PC-9 (cell line): ENCODE measurements at places on chromosomes 11 and 22. TPM values are rescaled to one million over a fixed set of nuclear protein-coding genes. Genes with fewer than 3 reads are reported as not detected.
A peak's percentile ranks its signal among the peaks of the same experiment; 100 is the strongest.

DNA sequence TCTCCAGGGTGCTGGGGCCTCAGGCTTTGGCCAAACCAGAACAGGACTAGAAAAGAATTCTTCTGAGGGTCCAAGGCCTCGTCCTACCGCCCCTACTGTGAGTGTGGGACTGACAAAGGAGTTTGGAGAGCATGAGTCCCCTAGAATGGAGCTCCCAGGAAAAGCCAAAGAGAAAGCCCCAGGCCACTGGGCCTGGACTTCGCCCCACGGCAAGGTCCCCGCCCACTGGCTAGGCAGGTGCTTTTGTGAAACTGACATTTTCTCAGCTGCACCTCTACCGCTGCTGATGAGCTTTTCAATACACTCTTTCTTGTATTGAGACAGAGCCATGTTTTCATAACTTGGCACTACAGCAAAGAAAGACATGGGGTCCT is 9.7 kb upstream of the FGF3 start:
- DNase-seq = no peak

RBFOX2 gene
- 81.7 and 109 TPM in 2 replicates for total RNA-seq

- no peak for DNase-seq
These were observed 890 bp upstream of the GLYATL1 start for GRCh38 chr11:58938398-58938797.

DNA sequence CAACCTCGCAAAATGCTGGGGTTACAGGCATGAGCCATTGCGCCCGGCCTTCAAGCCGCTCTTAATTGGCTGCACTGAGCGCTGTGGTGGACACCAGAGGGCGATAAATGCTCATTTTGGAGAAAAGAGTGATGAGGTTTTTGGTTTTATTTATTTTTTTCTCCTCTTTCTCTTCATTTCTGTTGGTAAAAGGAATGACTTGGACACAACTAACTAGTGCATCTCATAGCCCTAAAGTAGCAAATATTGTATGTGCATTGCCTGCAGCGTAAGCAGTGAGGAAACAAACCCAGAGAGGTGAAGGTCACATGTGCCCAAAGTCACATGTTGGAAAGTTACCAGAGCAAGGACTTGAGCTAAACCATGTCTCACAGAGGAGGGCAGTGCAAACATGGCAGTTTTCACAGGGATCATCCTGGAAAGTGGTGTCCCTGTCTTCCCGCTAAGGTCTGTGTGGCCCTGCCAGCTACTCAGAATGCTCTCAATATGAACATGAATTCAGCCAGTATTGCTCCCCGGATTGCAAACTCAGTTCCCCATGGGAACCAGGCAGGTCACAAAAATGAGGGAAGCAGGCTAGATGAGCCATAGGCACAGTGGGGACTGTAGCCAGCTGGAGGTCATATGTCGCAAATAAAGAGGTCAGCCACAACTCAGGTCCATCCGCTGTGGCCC is 8.6 kb upstream of the CD82 start:
- peak; percentile 58 for DNase-seq

DNA sequence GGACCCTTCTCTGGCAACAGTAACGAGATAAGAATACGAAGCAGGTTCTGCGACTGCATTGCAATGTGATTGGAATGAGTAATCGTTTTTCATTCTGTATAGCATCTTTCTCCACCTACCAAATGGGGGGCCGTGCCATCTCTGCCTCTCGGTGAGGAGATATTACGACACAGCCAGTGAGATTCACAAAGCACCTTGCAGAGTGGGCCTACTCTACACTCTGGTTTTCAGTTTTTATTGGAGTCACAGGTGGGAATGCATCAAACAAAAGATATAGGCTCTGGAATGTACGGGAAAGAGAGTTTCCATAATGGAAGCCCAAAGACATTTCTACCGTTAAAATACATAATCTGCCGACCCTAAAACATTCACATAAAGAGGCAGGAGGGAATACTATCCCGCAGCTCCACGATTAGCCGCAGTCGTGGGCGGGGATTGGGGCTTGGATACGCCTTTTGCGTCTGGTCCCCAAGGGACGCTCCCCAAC is 423 bp upstream of the RTN3 start:
- peak; percentile 50 for DNase-seq

GRCh38 chr22:37258005-37258752 is 14.1 kb upstream of the RAC2 start:
- no peak for DNase-seq

ZP1 gene
- not detected in 2 replicates for total RNA-seq

NLRP6 gene
- 0.33 TPM in 1 of 2 replicates, not detected in the other for total RNA-seq

- no peak for DNase-seq
These were observed 1.1 kb downstream of the TIMM10B start for GRCh38 chr11:6482441-6482840.

GRCh38 chr11:84212468-84213390 is 926.6 kb upstream of the CCDC90B start:
- DNase-seq = peak; percentile 59

- DNase-seq = no peak
These were observed 255.3 kb downstream of the SBF2 start for GRCh38 chr11:10038521-10039302.

UCP2 gene
- 27.2 and 36.8 TPM in 2 replicates for total RNA-seq

PKP3 gene
- 83.7 and 109 TPM in 2 replicates for total RNA-seq

DNA sequence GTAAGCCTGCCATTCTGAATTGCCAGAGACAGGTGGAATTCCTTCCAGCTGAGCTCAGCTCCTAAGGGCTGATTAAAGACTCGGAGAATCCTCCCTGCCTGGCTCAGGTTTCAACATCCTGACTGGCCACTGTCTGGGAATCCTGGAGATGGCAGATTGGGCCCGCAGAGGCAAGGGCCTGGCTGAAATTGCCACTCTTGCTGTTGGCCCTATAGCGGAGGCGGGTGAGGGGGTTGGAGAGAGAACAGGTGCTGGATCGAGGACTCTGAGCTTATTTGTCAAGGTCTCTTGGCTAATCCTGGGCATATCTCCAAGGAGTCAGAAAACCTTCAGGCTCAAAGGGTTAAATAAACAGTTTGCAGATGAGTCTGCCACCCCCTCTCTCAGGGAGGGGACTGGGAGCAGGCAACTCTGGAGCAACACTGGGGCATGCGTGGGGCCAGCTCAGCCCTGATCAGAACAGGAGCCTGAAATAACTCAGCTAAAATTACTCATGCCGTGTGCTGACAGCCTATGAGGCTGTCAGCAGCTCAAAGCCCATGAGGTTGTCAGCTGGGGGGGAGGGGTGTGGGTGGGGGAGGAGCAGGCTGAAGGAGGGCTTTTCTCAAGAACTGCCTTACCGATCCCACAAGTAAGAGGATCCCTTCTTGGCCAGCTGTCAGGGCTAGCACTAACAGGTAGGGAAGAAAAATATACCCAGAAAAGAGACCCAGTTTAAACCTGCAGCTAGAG is 14.7 kb upstream of the MFRP start:
- peak; percentile 93 for DNase-seq

GRM5 gene
- 0.05 TPM in 1 of 2 replicates, not detected in the other for total RNA-seq

DNA sequence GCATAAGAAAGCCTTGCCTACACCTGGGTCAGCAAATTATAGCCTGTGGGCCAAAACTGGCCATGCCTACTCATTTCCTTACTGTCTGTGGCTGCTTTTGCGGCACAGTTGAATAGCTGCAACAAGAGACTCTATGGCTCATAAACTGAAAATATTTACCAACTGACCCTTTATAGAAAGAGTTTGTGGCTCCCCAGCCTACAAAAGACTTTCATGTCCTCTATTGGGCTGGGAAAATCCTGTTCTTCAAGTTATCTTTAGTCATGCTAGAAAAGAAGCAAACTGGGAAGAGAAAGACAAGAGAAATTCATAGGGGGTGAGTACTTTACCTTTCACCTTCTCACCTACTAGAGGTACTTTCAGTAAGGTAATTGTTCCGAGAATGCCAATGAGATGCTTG is 175.1 kb downstream of the SWAP70 start:
- DNase-seq = peak; percentile 35

DNA sequence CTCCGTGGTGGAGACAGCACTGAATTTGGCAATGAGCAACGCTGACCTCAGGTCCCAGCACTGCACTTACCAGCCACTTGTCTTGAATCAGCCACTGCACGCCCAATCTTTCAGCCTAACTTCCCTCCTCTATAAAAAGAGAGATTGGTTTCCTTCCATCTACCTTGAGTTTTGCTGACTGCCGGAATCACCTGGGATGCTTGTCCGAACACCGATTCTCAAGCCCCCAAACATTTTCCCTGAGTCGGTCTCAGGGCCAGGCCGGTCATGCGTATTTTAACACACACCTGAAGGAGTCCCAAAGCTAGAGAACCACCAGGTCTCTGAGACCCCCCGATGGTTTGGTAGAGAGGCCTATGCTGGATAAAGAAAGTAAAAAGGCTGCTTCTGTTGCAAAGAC is 131.5 kb downstream of the SPATA19 start:
- no peak for DNase-seq

BIRC3 gene
- 3.8 and 4.8 TPM in 2 replicates for total RNA-seq

RELT gene
- 7.8 and 10.7 TPM in 2 replicates for total RNA-seq

- peak; percentile 94 for DNase-seq
These were observed at the start of gene SIPA1 for GRCh38 chr11:65637794-65638419. SIPA1 (plus strand) TSS chr11:65638101; CDS start chr11:65640922, 2,821 bp downstream.

NXPE1 gene
- not detected in 2 replicates for total RNA-seq

DNA sequence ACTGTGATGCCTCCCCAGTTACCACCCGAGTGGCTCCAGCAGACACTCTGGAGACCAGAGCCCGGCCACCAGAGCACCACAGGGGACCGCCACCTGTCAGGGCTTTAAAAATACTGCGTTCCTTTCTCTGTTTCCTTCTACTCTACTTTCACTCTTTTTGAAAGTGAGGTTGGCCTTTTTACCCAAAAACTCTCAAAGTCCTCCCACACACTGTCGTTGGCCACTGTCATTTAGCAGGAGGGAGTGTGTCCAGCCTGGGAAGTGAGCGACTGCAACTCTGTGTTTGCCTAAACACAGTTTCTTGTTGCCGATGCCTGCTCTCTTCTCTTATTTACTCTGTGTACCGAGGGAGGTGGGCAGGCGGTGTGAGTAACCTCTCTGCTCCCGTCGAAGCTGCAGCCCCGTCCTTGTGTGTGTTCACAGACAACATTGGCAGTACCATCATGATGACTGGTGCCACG is 90.8 kb upstream of the CLDN5 start:
- no peak for DNase-seq

TCN2 gene
- 11.5 and 12.9 TPM in 2 replicates for total RNA-seq

DNA sequence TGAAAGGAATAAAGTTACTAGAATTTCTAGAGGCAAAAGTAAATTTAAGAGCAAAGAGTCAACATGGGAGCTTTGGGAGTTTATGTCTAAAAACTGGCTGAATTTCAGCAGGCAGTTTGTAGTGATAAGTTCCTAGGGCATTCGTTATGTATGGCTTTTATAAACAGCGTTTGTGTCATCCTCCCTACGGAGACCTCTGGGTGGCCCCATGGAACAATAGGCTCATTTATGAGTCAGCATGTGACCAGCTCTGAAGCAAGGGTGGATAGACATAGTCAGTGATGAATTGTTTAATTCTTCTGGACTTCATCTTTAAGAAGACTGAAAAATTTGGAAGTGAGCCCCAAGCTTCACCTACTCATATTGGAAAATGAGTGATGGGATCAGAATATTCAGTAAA is 37.1 kb downstream of the SVIP start:
- peak; percentile 49 for DNase-seq
